ENCODE measurements at places on chromosomes 3 and 15.

DNA sequence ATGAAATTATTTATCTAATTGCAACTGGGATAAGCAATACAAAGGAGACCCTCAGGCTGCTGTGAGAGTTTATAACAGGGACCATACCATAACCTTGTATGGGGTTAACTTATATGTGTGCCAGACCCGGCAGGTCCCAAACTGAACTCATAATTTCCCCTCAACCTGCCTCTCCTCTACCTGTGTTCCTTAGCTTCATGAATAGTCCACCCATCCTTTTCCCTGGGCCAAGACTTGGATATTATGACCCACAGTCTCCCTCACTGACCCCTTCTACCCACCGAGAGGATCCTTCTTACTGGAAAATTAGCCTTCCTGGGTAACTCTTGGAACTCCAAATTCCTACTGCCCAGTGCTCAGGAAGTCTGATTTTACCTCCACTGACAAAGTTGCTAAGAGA is 3.4 kb upstream of the TSPAN3 start:
- DNase-seq = no peak

DNA sequence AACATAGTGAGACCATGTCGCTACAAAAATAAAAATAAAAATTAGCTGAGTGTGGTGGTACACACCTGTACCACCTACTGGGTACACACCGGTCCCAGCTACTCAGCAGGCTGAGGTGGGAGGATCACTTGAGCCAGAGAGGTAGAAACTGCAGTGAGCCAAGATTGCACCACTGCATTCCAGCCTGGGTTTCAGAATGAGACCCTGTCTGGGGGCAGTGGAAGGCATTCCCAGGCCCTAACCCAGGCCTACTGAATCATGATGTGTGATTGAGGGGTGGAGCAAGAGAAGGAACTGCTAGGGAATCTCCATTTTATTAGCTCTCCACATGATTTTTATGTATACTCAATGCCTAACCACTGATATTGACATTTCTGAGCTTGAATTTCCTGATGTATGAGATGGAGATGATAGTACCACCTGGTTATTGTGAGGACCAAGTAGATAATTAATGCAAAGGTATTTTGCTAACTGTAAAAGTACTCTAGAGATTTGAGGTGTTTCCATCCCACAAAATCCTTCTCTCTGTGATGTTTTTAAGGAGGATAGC is 169.5 kb upstream of the UMPS start:
- DNase-seq = no peak

- DNase-seq = peak; percentile 94
Measured at GRCh38 chr3:132290833-132291232, 26.4 kb upstream of the ACP3 start.

DNA sequence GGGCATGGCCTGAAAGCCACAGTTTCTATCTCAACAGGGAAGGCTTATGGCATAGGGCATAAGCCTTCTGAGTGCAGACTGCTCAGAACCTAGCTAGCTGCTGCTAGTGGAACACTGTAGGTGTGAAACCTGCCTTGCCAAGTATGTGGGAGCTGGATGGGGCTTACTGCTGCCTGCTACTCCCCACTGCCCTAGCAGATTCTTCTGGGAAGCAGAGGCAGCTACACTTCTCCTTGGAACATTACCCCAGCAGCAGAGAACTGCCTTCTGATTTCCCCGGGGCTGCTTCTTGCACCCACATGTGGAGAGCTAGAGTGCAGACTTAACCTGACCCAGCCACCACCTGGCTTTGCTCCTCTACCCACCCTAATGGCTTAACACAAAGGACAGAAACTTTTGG is 215.7 kb downstream of the POLQ start:
- no peak for DNase-seq

- DNase-seq = no peak
Measured at GRCh38 chr15:63086271-63086670, 35.4 kb upstream of the LACTB start.

- no peak for DNase-seq
Measured at GRCh38 chr3:104175696-104176095, 1191.0 kb upstream of the ALCAM start.

- DNase-seq = no peak
Measured at GRCh38 chr15:71547011-71547410, 263.3 kb upstream of the NR2E3 start.

Measured in NB4 (cell line).